ENCODE measurements at places on chromosomes 13 and 19.

- DNase-seq = no peak
These were observed 48.6 kb downstream of the FAM124A start for GRCh38 chr13:51270623-51271415.

- DNase-seq = no peak
These were observed 8.1 kb downstream of the ATG4D start for GRCh38 chr19:10551698-10552301.

DNA sequence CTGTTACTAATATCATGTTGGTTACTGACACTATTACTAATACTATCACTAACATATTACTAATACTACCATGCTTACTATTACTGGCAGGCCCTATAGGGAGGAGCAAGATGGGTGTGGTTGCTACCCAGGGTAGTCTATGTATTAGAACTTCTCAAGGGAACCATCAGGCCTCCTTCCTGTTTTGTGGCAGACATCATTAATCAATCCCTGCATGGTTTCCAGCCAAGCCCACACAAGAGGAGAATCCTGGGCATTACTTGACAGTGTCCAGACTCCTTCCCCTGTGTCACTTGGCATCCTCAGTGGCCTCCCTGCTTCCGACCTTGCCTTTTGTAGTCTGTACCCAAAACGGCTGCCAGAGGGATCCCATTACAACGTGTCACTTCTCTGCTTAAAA lies 8.9 kb downstream of the HAS1 start:
- DNase-seq = no peak

- no peak for DNase-seq
These were observed 329.7 kb downstream of the UQCRFS1 start for GRCh38 chr19:28883241-28883693.

- no peak for DNase-seq
These were observed 110.4 kb upstream of the TSC22D1 start for GRCh38 chr13:44686531-44686934.

- DNase-seq = no peak
These were observed 113.1 kb downstream of the ABCC4 start for GRCh38 chr13:95188128-95188527.

GRCh38 chr19:2168619-2169424 lies 5.1 kb downstream of the DOT1L start:
- peak; percentile 95 for DNase-seq

GRCh38 chr19:7540761-7541474 lies 5.4 kb downstream of the PNPLA6 start:
- no peak for DNase-seq

- DNase-seq = no peak
These were observed at the start of gene FSD1 for GRCh38 chr19:4304538-4305256. Gene FSD1 (plus strand): TSS chr19:4304598. CDS start chr19:4304747, 149 bp downstream.

DNA sequence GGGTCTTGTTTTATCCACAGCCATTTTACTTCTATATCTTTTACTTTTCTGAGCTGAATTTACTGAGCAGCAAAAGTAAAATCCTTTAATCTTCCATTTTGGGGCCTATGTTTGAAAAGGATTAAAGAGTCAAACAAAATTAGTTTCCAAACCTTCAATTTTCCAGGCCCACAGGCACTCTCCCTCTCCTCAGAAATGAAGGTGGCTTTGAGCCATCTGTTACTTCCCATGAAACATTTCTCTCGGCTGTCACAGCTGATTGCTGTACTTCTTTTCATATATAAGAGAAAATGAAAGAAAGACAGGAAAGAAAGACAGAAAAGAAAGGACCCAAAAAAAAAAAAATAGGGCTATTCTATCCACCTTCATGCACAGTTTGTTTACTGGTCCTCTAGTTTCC lies 194.9 kb downstream of the LACC1 start:
- DNase-seq = no peak

GRCh38 chr13:95676105-95676761 lies 706 bp upstream of the DNAJC3 start:
- DNase-seq = peak; percentile 14

- DNase-seq = no peak
These were observed 2.6 kb downstream of the ADAT3 start for GRCh38 chr19:1907563-1908363.

GRCh38 chr19:5718037-5718578 lies 1.8 kb downstream of the LONP1 start:
- DNase-seq = no peak

GRCh38 chr13:85772367-85772766 lies 26.9 kb downstream of the SLITRK6 start:
- DNase-seq = no peak

All from GM04503 (cell line).